GM04503 (cell line): ENCODE measurements at places on chromosomes 2 and 18.

- DNase-seq = no peak
Measured at GRCh38 chr18:36627637-36628036, 201.2 kb downstream of the TPGS2 start.

DNA sequence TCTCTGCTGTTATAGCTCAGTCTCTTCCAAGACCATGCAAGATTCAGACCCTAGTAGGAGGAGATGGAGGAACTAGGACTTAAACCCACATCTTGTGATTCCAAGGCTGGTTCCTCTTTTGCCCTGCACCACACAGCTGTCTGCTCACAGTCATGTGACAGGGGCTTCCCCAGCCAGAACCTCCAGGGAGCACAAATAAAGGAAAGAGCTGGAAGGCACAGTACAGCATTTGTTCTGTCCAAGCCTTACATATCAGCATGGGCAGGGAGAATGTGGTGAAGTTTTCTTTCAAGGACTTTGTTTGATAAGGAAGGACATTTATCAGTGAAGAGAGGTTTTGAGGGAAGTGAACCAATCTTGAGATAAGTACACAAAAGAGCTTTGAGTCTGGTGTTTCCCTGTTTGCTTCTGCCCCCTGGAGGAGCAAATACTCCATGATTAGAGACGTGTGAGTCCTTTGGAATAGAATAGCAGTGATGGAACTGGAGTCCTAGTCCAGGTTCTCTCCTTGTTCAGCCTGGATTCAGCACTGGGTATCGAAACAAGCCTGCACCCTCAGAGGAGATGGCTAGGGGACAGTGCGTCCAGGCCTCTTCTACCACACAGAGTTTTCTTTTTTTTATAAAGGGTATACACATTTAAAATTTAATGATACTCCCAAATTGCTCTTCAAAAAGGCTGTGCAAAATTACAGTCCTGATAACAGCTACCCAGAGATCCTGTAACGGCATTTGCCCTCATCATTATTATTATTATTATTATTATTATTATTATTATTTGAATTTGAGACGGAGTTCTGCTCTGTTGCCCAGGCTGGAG, 24.6 kb upstream of the CASP10 start:
- no peak for DNase-seq

DNA sequence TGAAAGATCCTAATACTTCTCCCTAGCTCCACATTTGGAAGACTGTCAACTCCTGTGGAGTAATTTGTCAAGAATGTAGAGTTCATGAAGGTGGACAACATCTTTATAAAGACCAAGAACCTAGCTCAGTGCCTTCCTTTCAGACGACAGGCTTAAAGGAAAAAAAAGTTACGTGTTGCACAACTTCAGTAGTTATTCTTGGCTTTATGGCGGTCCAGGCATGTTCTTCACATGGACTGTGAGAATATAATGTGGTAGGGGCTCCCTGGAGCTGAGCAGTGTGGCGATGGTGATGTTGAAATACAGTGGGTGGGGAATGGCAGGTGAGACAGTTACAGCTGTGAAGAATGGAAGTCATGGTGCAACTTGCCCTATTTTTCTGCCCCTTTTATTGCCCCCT, 3.9 kb downstream of the TAF1B start:
- DNase-seq = no peak

GRCh38 chr18:59846814-59847490, 52.8 kb upstream of the PMAIP1 start:
- DNase-seq = no peak

DNA sequence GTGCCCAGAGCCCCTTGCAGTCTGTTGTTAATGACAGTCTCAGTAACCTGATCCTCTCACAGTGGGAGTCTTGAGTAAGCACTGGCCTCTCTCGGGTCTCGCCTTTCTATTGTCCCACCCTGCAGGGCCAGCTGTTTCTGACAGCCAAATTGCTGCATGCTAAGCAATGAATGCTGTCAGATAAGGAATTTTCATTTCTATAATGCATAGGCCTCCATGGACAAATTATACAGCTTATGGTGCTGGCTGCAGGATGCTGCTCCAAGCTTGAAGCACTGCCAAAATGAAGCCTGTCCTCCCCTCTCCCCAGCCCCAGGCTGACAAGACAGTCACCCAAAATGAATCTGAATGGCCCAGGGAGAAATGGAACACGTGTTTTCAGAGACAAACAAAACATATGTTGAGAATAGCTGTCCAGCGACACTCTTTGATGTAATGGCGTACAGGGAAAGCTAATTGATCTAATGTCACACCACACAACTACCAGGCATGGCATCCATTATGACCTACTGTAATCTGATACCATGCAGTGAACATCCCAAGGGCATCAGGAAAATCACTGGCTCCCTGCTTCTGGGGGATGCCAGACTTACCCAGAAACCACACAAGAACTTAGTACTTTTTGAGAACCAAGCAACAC, 36.8 kb downstream of the ACVR1 start:
- DNase-seq = no peak

DNA sequence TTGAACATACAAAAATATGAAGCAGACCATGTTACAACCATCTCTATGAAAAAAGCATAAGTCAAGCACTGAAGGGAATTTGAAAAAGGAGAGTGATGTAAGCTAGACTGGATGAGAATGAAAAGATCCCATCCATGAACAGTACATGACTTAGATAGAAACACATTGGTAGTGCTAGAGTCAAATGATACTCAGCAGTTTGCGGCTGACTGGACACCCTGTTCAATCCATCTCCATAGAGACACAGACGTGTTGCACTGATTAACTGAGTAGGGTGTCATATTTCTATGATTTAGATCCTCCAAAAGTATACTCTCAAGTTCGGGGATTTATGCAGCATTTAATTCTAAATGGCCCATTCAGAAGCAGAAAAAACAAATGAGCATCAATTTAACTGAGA, 674.3 kb upstream of the NRXN1 start:
- no peak for DNase-seq
